ENCODE measurements at places on chromosomes 13 and 19.

DNA sequence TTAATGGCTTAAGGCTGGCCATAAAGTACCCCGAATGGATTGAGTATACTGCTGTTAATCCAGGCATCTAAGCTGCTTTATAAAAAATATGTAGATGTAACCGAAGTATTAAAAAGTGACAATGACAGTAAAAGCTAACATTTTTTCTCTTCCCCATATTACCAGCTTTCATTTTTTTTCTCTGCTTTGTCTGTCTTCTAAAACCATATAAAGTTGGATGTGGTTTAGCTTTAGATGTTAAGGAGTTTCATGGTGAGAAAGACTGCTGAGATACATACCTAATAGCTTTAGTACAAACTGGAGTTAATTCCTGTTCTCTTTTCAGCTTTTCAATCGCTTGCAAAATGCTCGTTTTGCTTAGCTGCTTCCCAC is 838 bp downstream of the AKAP11 start:
- ATAC-seq = no peak

- no peak for ATAC-seq
These were observed 81.0 kb downstream of the GPR12 start for GRCh38 chr13:26679411-26680122.

- ATAC-seq = no peak
These were observed 12.7 kb upstream of the HNRNPL start for GRCh38 chr19:38862321-38863059.

- ATAC-seq = no peak
These were observed 4.9 kb upstream of the SLC25A15 start for GRCh38 chr13:40784540-40784939.

GRCh38 chr13:34748073-34748472 is 194.0 kb upstream of the NBEA start:
- ATAC-seq = no peak

GRCh38 chr13:63409791-63410351 is 1994.2 kb upstream of the PCDH20 start:
- no peak for ATAC-seq

DNA sequence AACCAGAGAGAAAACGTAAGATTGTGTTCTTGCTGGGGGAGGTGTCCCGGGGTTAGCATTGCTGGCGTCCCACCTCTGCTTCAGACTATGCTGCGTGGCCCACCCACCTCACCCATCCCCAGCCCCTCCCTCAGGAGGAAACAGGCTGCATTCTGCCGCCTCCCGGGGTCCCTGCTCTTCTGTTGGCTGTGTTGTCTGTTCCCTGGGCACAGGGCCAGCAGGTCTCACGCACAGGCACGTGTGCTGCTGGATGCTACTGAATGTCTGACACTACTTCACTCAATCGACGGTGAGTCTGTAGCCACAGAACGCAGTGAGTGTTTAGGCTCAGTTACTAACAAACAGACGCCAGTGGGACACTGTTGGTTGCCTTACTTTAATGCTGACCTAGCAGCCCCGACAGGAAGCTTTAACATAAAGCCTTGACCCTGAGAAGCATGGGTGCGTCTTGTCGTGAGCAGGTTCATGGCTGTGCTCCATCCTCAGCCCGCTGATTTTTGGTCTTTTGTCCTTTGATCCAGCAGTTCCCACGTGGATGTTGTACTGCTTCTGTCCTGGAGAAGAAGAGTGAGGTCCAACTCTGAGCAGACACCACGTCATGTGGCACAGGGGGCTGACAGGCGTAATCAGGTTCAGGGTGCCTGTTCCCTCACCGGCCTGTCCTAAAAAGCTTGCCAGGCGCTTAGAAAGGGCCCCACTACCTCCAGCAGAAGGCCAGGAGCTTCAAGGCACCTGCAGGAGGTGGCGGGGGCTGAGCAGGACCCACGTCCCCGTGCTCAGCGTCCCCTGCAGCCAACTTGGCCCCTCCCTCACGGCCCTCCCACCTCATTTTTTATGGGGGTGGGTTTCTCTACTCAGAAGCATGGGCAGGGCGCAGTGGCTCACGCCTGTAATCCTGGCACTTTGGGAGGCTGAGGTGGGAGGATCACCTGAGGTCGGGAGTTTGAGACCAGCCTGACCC is 26.0 kb downstream of the NAXD start:
- no peak for ATAC-seq

- no peak for ATAC-seq
These were observed 8.1 kb upstream of the FPR3 start for GRCh38 chr19:51786646-51787494.

GRCh38 chr13:94784066-94784465 is 71.7 kb upstream of the SOX21 start:
- ATAC-seq = no peak

DNA sequence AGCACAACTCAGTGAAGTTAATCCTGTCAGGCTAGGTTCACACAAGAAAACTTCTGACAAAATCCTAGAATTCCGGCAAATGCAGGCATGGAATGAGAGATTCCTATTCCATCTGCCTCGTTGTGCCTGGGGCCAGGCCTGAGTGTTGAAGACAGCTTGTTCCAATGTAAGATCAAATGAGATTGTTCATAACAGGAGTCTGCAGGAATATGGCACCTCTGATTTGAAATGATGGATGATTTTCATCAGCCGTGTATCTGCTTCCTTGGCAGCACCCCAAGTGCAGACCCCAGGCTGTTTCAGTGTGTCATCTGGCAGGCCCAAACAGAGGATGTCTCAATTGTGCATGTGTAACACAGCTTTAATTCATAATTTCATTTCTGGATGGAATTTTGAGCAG is 35.3 kb upstream of the SACS start:
- ATAC-seq = no peak

DNA sequence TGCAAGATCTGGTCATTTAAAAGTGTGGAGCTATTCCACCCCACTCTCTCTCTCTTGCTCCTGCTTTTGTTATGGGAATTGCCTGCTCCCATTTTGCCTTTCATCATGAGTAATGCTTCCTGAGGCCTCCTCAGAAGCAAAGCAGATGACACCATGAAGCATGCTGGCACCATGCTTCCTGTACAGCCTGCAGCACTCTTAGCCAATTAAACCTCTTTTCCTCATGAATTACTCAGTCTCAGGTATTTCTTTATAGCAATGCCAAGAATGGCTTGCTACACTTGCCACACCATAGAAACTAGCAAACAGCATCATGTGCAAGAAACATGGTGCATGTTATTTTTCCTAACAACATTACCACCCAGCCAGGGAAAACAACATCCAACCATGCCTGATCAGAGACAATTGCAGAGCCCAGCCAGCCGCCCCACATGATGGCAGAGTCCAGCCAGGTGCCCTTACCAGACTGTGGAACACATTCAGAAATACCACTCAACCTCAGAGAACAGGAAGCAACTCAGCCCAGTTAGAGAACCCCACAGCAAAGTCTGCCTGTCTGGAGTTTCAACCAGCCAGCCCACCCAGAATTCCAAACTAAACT is 36.9 kb downstream of the SYDE1 start:
- ATAC-seq = no peak

- no peak for ATAC-seq
These were observed 140.9 kb downstream of the TBC1D4 start for GRCh38 chr13:75341028-75341427.

DNA sequence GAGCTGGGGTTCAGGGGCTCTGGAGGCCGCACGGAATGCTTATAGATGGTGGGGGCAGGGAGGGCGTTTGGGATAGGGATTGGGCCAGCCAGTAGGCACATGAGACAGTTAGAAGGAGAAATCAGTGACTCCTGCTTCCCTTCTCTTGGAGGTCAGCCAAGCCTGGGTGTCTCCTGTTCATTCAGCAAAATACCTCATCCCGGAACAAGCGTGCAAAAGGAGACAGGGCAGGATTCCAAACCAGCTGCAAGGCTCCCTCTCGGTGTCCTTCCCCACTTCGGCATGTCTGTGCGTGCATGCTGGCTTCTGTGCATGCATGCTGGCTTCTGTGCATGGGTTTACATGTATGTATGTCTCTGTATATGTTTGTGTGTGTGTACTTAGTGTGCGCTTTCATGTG is 37.3 kb upstream of the PEPD start:
- ATAC-seq = no peak

DNA sequence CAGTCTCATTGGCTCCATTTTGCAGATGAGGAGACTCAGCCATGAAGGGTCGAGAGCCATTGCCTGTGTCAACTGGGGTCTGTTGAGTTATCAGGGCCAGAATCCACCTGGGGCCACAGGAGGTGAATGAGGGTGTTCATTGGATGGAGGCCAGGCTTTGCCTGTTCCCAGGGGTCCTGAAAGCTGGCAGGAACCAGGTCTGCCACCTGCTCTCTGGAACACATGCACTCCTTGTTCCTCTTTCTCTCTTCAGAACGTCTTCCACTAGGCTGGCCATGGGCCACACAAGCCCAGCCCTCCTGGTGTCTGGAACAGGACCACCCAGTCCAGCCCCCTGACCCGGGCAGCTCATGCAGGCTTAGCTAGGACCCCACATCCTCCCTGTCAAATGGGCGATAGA is 21.1 kb downstream of the PPP1R37 start:
- no peak for ATAC-seq

- no peak for ATAC-seq
These were observed 139.2 kb downstream of the SLITRK5 start for GRCh38 chr13:87810391-87810801.

DNA sequence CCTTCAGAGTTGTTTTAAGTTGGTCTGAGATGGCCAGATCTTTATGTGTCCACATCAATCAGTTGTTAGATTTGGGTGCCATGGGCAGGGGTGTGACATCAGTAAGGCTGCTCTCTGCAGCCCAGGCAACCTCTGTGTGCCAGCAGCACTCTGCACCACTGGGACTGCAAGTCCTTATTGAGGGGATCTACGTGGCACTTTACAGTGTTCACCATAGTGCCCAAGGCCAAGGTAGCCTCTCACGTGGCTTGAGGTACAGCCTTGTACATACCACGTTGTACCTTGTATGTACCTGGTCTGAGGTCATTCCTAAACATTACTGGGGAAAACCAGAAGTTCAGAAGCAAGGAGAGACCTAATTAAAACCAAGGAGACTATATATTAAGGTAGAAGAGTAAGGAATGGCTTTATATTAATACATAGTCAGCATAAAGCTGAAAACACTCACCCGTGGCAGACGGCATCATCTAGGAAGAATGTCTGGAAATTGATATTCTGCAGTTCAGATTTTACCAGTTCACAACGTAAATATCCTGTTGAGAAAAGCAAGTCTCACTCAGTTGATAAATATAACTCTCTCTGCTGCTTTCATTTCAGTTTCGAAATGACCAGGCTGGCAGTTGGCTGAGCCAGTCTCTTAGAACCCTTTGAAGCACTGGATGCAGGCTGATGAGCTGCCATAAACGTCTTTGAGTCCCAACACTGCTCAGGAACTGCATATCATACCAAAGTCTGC is 128.8 kb downstream of the ZDHHC20 start:
- peak; percentile 68 for ATAC-seq

DNA sequence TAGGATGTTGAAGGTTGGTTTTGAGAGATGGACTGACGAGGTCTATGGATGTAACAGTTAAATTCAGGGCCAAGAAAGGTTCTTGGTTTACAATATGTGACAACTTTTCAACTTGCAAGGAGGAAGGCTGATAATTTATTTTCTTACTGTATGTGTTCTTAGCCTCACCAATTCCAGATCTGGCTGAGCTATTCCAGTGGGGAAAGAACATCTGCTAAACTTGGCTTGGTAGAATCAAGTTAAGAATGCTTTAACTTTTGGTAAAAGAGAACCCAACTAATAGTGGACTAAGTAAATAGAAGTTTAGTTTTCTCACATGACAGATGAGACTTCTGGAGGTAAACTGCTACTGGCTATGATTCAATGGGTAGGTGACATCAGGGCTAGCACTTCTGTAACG is 222.9 kb downstream of the KLF5 start:
- no peak for ATAC-seq

GRCh38 chr13:49802426-49802825 is 9.9 kb upstream of the KPNA3 start:
- ATAC-seq = no peak

- peak; percentile 49 for ATAC-seq
These were observed 15.5 kb downstream of the CEACAM1 start for GRCh38 chr19:42512743-42513304.

- ATAC-seq = no peak
These were observed 2.2 kb downstream of the HIF3A start for GRCh38 chr19:46299004-46299509.

Data from activated CD4-positive, CD25-positive, alpha-beta regulatory T cell treated with anti-CD3 and anti-CD28 coated beads, Interleukin-2, amount 50 U/mL, for 24 hours (primary cell).